DMS153 (cell line): ENCODE measurements at places on chromosomes 12 and 14.

GRCh38 chr14:33560718-33561431, 390.0 kb downstream of the EGLN3 start:
- no peak for DNase-seq

GRCh38 chr12:774051-774614, 21.8 kb downstream of the WNK1 start:
- DNase-seq, result no peak

DNA sequence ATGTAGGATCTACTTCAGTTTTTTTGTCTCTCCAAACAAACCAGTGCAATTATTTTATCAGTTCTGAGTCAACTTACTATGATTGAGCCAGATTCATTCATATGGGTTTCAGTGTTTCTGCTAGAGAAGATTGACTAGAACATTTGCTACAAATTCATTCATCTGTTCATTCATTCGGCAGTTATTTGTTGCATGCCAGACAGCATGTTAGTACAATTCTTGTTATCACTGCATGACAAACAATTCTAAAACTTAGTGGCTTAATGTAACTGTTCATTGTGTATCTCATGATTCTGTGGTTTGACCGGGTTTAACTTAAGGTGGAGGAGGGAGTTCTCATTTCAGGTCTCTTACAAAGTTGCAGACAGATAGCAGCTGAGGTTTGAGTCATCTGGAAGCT, 52.3 kb downstream of the POLR3B start:
- no peak for DNase-seq

- DNase-seq, result no peak
Measured at GRCh38 chr12:9273276-9273675, 65.1 kb upstream of the PZP start.

DNA sequence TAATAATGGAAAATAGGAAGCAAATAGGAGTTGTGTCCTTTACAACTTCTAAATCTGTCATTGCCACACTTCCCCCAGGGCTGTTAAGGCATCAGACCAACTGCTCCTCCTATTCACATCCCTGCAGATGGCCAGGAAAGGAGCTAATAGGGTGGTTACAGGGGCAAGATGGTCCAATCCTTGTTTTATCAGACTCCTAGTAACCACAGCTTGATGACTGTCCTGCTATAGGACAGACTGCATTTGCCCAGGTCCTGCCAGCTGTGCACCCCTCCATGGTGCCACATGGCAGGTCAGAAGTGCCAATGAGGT, 10.9 kb upstream of the KRT2 start:
- DNase-seq, result no peak

DNA sequence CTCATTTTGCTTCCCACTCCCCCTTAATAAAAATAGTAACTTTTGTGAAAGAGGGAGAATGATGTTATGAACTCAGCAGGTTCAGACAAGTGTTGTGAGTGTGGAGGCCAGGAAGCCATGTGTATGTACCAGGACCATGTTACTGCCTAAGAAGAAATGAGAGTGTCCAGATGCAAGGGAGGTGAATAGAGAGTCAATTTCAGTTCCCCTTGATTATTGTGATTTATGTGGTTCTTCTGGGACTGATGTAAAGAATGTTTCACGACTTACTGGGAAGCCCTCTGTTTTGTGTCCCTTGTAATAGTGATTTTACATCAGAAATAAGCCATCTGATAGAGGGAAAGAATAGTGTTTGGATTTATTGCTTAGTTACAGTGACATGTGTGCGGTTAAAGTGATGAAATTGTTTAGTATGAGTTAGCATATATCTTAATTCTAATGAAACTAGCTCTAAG, 32.5 kb downstream of the FBXO34 start:
- DNase-seq, result no peak

DNA sequence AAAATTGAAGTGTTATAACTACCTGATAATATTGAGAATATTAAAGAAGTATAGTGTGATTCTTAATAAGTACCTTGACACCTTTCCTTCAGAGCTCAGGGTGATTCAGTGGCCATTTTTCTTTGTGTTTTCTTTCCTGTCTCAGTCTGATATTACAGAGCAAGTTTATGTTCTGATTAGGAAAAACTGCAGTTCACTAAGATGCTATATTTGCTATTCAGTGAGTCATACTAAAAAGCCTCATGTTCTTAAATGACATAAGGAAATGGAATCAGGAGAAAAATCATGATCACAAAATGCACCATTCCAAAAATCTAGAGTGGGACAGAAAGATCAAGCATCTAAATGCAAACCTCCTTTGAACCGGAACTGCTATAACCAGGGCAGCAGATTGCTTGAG, 390.6 kb upstream of the ATP2B1 start:
- no peak for DNase-seq

GRCh38 chr12:42201063-42201462, 37.0 kb downstream of the YAF2 start:
- DNase-seq, result no peak
